A172 (cell line): ENCODE measurements at places on chromosomes 13 and 19. TPM values are rescaled to one million over a fixed set of nuclear protein-coding genes. Genes with fewer than 3 reads are reported as not detected.

DNA sequence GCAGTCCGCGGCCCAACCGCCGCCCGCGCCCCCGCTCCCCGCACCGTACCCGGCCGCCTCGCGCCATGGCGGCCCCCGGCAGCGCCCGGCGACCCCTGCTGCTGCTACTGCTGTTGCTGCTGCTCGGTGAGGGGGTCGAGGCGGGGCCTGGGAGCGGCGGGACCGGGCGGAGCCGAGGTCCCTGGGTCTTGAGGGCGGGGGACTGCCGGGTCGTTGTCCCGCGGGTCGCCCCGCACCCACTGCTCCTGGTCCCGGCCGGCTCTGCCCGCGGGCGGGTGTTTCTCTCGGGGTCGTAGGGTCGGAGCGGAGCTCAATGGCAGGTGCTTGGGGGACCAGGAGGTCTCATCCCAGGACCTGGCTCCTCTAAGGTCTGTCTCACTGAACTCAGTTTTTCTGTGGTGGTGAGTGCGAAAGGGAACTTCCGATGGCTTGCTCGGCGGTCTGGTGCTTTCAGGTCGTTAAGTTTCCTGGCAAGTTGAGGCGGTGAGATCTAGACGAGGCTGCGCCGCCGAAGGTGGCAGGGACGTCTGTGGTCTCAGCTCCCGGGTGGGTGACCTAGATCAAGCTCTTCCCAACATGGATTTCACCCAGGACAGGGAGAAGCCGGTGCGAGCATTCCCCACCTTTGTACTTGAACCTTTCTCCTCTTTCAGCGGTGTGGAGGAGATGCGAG lies 467 bp downstream of the LAMP1 start:
- DNase-seq: peak; percentile 18

DNA sequence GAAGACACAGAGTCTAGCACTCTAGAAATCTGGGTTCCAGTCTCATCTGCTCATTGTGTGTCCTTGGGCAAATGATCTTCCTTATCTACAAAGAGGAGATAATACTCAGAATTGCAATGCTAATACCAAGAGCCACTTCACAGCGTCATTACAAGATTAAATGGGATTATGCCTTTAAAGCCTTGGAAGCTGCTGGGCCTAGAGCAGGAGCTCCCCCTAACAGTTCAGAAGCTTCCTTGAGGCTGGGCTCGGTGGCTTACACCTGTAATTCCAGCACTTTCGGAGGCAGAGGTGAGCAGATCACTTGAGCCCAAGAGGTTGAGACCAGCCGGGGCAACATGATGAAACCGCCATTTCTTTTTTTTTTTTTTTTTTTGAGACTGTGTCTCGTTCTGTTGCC lies 27.6 kb downstream of the AP2S1 start:
- DNase-seq: no peak

GRCh38 chr13:24650161-24650560 lies 30.0 kb upstream of the ATP12A start:
- DNase-seq: no peak

DNA sequence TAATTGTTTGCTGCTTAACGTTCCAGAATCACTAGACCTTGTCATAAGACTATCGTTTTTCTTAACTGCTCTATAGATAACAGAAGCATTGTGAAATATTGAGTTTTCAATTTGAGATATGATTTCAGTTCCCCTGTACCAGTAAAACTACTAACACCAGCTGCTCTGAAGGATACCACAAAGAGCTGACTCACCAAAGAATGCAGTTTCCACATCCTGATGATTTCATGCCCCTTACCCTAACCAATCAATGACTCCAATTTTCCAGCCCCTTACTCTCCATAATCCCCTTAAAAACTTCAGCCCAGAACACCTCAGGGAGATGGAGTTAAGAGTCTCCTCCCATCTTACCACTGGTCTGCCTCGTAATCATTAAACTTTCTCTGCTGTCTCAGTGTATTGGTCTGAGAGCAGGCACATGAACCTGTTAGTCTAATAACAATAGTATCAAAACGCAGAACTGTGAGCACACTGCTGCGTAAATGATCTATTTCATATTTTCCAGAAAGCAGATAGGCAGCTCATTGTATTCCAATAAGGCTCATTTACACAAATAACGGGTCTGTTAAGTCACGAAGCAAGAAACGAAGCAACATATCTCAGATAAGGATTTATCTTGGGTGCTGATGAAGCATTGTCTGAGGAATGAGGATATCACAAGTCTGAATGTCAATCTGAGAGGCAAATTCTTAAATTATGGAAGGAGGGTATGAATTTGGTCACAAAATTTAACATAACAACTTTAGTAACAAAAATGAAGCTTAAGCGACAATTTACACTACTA lies 14.1 kb upstream of the CCNA1 start:
- DNase-seq: peak; percentile 42

YJEFN3 gene
- 0.62 and 1.1 TPM in 2 replicates for total RNA-seq

DNA sequence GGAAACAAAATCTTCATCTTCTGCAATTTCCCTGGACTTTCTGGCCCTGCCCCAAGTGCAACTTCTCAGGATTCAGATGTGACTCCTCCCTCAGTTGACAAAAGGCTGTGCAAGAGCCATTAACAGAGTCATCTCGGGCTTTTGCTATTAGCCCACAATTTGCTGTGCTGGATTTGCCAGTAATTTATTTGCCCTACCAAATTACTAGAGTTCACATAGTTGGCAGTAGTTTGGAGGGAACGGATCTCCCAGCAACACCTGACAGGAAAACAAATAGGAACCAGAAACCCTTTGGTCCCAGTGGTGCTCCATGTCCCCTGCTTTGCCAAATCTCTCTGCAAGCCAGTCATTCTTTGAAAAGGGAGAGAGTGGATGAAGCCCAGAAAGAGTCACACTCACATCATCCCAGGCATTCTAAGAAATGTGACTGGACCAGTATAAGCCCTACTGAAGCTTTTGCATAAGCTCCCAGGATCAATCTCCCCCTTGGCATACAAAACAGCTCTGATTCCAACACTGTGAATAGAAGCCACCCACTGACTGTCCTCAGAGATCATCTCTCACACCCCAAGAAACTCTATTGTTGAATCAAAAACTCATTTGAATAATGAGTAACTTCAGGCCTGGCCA lies 350.1 kb upstream of the NBEA start:
- no peak for DNase-seq

- DNase-seq: no peak
These were observed 3.4 kb upstream of the TNNI3 start for GRCh38 chr19:55160986-55161365.

UBL3 gene
- total RNA-seq: 8.7 and 9.7 TPM in 2 replicates

SHC2 gene
- 12.5 and 19.6 TPM in 2 replicates for total RNA-seq

SIAH3 gene
- not detected in 2 replicates for total RNA-seq

- no peak for DNase-seq
These were observed 4.9 kb upstream of the ZNF808 start for GRCh38 chr19:52522551-52522950.
